Activated effector memory CD4-positive, alpha-beta T cell treated with anti-CD3 and anti-CD28 coated beads, Interleukin-2, amount 50 U/mL, for 16 hours (primary cell): ENCODE measurements at places on chromosomes 3 and 15.

GRCh38 chr3:179182902-179183301 lies 34.7 kb downstream of the PIK3CA start:
- no peak for DNase-seq

DNA sequence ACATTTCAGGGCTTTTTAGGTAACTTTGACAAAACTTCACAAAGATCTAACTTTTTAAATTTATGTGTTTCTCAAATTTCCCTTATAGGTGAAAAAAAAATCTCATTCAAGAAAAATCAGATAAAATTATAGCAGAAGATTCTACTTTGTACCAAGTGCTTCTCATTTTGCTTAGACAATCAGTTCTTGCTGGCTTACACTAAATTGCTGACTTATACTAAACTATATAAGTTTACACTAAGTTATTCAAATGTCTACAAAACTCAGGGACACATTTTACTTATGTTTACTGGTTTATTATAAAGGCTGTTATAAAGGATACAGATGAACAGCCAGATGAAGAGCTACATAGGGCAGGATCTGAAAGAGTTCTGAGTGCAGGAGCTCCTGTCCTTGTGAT lies 195.1 kb downstream of the ZPLD1 start:
- no peak for DNase-seq

GRCh38 chr3:124826703-124827102 lies 60.5 kb downstream of the ITGB5 start:
- no peak for DNase-seq

GRCh38 chr3:196634224-196634623 lies 5.3 kb upstream of the NRROS start:
- DNase-seq = no peak

GRCh38 chr15:63313825-63314224 lies 36.4 kb downstream of the APH1B start:
- no peak for DNase-seq

DNA sequence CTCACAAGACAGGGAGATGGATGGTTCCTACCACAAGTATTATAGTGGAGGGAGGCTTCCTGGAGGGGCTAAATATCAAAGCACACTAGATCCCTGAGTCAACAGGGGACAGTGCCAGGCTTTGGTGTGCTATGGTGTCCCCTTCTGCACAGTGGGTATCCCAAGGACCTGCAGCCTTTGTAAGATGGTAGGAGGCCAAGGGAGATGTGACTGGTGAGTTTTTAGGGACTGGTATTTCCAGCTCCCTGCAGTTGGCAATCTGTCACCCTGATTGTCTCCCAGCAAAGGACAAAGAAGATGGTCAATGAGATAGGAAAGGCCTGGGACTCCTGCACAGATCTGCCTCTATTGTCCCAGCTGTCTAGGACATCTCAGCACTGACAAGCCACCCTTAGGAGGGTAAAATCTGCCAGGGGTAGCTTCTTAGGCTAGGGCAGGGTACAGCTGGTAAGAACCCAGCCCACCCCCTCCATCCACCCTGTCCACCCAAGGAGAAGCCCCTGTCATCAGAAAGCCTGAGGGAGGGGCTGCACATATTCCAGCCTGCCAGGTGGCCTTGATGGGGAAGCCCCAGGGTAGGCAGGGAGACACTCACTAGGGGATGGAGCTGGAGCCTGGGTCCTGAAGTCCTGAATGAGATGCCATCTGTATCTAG lies 631 bp downstream of the CYP1A1 start:
- no peak for DNase-seq

GRCh38 chr3:146222204-146223046 lies 28.5 kb downstream of the PLSCR4 start:
- no peak for DNase-seq

DNA sequence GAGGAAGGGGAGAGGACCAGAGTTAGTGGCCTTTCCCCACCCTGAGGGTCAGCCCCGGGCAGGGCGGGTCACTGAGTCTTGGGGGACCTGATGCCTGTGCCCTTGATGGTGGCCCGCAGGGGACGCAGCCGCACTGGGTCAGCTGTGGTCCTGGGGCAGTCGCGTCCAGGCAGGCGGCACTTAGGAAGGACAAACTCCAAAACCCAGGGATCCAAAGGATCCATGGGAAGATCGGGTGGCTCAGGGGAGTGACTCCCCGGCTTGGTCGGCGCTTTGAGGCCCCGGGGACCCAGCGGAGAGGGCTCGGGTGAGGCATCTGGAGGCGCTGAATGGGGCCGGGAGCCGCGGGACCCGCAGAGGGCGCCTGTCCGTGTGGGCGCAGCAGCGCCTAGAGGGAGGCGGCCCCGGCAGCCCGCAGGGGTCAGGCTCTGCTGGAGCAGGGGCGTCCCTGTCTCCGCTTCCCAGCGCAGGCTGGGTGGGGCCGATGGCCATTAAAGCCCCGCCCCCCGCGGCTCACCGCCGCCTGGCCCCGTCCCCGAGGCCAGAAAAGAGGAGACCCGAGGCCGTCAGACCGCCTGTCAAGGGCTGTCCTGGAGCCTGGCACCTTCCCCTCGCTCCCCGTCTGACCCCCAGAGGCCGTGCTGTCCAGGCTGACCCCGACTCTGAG lies 17.5 kb downstream of the CIDEC start:
- peak; percentile 71 for DNase-seq

DNA sequence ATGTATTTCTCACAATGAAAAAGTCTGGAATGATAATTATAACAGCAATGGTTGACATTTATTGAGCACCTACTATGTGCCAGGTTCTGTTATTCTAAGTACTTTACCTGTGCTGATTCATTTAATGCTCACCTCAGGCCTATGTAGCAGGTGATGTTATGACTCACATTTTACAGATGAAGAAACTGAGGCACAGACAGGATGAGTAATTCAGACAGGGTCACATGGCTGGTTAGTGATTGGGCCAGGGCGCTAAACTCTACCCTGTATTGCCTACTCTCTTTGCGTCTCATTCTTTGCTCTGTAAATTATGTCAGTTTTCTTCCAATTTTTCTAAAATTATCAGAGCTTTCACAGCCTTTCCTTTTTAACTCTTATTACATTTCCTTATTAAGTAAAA lies 98.3 kb downstream of the PIK3R4 start:
- no peak for DNase-seq

DNA sequence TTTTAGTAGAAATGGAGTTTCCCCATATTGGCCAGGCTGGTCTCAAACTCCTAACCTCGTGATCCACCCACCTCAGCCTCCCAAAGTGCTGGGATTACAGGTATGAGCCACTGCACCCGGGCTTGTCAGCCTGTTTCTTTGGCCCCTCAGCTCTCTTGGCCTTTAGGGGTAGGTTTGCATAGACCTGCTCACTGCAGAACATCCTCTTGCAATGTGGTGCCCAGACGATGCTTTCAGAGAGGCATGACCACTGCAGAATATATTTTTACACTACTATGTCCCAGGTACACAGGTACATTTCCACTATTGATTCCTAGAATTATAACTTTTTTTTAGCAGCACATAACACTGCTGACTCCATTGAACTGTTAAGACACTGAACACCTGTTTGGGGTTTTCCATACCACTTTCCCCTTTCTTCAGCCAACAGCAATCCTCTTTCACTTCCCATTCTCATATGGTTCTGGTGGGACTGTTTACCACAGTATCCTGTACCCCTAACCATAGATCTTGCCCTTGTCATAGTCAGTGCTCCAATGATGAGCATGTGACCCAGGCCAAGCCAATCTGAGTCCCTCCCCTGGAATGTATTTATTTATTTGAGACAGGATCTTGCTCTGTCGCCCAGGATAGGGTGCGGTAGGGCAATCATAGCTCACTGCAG lies 21.1 kb downstream of the CCDC32 start:
- DNase-seq = no peak

DNA sequence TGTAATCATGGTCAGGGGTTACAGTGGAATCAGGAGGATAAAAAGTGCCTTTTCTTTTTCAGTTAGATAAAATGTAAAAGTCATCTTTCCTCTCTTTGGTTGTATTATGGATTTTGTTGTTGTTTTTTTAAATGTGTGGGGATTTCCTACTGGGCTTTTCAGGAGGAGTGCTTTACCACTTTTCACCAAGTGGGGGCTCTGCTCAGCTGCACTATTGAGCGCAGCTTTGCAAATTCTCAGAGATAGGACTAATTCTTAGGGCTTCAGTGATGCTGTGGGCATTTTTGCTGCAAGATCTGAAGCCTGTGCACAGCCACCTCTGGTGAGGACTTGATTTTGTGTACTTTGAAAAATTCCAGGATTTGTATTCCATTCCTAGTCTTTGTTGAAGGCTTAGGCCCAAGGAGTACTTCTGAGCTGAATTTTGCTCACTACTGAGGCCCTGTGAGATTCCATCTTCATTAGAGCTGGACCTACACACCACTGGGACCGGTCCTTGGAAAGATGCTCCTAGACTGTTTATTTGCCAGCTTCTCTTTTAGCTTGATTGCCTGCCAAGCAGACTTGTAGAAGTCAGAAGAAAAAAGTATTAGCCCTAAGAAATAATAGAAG lies 7.5 kb downstream of the GNB5 start:
- DNase-seq = no peak

DNA sequence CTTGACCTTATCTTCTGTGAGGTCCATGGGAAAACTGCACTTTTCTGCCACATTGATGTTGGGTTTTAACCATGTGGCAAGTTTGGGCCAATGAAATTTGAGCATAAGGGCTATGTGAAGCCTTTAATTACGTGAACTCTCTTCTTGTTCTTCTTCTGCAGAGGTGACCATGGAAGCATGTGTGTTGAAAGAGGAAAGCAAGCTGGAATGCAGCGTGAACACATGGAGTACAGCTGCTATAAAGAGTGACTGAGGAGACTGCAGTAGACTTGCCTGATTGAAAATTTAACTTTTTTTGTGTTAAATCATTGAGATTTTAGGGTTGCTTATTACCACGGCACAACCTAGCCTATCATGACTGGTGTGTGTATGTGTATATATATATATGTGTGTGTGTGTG lies 347.3 kb downstream of the ZIC1 start:
- no peak for DNase-seq

DNA sequence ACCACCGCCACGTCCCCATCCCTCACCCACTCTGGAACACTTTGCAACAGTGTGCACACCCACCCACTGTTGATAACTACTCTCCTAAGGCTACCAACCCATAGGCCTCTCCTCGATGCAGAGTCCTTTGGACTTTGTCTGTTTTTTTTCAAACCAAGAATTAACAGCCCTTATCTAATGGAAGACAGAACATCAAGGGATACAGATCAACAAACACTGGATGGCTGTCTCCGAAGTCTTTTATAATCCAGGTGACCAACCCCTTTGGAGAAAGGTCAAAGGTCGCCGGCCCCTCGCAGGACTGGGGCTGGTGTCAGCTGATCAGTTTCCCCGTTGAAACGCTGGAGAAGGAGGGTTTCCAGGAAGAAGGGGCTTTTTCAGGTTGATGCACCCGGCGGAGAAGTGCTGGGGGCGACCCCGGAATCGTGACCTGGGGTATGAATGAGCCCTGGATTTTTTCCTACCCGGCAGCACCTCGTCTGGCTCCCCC lies 532 bp downstream of the B4GALT4 start:
- no peak for DNase-seq

GRCh38 chr3:105606016-105606415 lies 239.3 kb downstream of the ALCAM start:
- DNase-seq = no peak

GRCh38 chr15:98795980-98796379 lies 147.6 kb downstream of the IGF1R start:
- DNase-seq = no peak

DNA sequence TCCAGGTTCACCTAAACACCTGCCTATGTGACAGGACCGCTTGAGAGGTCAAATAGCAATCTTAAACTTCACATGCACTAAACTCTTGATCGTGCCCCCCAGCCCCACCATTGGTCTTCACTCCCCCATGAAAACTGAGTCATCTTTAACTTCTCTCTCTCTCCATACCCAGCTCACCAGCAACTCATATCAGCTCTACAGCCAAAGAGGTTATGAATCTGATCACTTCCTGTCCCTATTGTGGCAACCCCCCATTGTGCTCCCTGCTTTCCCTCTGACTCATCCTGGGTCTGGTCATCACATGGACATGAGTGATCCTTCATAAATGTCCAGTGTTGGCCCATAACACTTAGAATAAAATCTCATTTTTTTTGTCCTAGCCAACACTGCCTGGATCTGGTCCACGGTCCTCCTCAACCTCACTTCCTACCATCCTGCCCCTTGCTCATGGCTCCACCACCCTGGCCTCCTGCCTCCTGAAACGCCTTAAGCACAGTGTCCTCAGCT lies 103.4 kb upstream of the HACD2 start:
- no peak for DNase-seq

DNA sequence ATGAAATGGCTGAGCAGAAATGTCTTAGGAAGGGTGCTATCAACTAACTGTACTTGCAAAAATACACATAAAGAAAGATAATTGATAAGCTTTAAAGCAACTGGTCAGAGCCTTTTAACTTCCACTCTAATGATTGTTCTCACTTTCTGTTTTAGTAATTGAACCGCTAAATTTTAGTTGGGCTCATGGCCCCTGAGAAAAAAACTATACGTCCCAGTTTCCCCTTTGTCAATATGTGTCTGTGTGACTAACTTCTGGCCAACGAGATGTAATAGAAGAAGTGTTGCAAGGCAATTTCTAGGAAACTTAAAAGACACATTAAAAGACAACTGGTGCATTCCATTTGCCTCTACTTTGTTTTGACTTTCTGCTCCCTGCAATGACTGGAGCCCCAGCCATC lies 223.9 kb downstream of the NR1D2 start:
- no peak for DNase-seq

GRCh38 chr3:157201648-157202278 lies 41.8 kb upstream of the CCNL1 start:
- no peak for DNase-seq

- no peak for DNase-seq
These were observed 97.2 kb upstream of the TSPAN3 start for GRCh38 chr15:77168141-77168540.

DNA sequence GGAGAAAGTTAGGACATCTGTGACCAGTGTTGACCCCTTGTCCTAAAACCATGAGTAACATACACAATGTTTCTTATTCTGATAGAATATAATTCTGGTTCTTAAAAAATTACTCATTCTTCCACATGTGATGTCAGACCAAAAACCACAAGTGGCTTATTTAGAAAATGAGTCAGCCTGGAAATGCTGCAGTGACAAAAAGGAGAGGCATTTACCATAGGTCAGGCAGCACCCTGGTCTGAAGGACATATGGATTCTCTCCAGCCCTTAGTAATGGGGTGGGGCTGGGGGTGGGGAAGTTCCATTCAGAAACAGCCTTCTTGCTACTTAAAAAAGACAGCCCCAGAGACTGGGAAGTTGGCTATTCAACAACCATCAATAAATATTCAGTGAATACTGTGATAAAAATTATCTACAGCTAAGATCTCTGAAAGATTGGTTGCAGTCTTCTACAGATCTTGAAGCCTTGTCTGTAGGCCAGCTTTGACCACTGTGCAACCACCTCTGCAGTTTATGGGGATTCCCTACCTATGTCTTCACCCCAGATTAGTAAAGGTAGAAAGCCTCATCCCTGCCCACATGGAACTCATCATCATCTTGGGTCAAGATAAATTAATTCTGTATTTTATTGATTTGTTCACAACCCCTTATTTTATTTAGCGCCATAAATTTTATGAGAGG lies 34.9 kb upstream of the TIMP4 start:
- no peak for DNase-seq

GRCh38 chr3:138148503-138148902 lies 16.3 kb upstream of the A4GNT start:
- DNase-seq = no peak

GRCh38 chr15:69299943-69300588 lies 1.4 kb downstream of the PAQR5 start:
- no peak for DNase-seq

- no peak for DNase-seq
These were observed 201.8 kb downstream of the ABHD5 start for GRCh38 chr3:43892526-43892925.
